PC-3 (cell line): ENCODE measurements at places on chromosomes 6 and 20.

DNA sequence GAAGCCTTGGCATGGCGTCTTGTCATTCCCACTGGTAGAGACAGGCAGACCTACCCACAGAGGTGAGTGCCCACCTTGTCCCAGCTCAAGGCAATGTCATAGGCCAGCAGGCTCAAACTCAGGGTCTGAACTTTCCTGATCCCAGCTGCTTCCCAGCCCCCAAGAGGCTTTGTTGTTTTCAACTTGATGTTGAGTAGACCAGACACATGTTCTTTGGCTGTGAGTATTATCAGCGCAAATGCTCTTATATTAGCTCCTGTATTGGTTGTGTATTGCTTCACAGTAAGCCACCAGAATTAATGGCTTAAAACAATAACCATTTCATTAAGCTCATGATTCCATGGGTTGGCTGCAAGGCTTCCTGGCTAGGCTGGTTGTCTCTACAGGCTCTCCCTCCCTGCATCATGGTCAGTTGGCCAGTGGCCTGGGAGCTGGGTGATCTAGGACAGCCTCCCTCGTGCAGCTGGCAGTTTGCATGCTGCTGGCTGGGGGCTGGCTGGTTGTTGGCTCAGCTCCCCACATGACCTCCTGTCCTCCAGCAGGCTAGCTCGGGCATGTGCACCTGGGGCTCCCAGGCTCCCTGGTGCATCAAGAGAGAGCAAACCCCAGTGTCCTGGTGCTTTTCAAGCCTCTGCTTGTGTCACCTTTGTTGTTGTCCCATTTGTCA is 21.6 kb downstream of the TOX2 start:
- DNase-seq = no peak

DNA sequence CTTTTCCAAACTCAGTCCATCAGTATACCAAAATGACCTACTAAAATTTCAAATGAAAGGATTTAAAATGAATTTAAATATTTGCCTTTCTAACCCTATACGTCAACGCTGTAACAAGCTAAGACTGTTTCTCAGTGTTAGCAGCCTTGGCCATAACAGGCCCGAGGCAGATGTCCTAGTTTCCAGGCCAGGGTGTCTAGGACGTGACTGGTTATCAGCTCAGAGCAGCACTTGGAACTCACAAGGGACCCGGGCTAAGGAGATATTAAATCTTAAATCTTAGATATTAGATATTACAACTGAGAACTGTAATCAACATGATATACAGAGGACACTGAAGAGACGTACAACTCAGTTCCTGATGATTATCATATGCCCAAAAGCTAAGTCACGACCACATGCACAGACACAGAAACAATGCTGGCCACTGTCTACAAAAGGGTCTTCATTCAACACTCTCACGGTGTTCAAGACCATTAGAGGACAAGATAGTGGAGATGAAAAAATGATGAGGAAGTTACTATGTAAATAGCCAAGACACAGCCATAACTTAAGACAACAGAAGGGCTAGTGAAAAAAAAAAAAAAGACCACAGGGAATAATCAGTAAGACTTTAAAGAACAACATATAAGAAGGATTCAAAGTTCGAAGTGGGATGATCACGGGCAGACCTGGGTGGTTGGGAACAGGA is at the start of gene CLDN20:
TSS of gene CLDN20 (plus strand) at position 641 of the 691 bp plus-strand sequence. CDS start 11,707 bp downstream, outside the sequence.
- no peak for DNase-seq

GRCh38 chr6:159739341-159739740 is 12.0 kb downstream of the WTAP start:
- DNase-seq = no peak

DNA sequence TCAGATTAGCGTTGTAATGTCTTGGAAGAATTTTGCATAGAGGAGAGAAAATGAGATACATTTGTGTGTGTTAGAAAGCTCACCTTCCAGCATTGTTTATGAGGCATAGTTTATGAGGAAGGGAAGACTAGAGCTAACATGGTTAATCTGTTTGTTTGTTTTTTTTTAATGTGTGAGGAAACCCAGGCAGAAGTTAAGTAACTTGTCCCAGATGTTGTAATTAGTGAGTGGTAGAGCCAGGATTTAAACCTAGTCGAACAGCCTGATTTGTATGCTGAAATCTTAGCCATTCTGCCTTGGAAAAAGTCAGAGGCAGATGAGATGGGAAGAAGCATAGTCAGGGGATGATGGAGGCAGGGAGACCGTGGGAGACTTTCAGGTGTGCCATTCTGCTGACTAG is 29.1 kb downstream of the NDUFAF5 start:
- DNase-seq = no peak

DNA sequence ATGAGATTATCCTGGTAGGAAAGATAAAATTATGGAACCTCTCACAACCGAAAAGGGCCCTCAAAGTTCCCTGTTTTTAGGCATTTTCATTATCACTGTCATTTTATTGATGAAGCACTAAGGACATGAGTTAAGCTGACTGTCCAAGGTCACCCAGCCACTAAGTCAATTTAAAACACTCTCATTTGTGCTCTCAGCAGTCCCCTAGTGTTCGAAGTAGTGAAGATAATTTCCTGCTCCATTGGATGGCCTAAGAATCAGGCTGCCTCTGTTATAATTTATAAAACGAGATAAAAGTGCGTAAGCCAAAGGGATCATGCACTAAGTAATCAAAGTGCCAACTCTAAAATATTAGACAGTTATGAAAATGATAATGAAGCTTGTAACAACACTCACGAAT is 169.1 kb downstream of the KIF16B start:
- no peak for DNase-seq

GRCh38 chr6:149357726-149358538 is 40.4 kb downstream of the TAB2 start:
- no peak for DNase-seq

GRCh38 chr6:168050225-168050880 is 28.7 kb downstream of the FRMD1 start:
- DNase-seq = no peak

- DNase-seq = no peak
Observed at GRCh38 chr6:79810871-79811270, 136.5 kb downstream of the ELOVL4 start.

DNA sequence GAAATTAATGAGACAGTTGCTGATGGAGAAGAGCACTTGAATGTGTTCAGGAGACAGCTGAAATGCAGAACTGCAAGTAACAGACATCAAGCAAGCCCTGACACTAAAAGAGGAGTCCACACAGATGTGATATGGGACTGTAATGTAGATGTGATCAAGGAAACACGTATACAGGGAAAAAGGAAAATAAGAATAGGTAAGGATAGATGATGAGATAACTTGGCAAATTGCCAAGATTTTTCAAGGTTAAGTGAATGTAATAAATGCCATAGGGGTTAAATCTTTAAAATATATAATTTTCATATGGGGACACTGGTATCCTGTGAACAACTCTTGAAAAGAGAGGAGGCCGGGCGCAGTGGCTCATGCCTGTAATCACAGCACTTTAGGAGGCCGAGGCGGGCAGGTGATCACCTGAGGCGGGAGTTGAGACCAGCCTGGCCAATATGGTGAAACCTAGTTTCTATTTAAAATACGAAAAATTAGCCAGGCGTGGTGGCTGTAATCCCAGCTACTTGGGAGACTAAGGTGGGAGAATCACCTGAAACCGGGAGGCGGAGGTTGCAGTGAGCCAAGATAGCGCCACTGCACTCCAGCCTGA is 7.2 kb upstream of the SNX14 start:
- DNase-seq = no peak

DNA sequence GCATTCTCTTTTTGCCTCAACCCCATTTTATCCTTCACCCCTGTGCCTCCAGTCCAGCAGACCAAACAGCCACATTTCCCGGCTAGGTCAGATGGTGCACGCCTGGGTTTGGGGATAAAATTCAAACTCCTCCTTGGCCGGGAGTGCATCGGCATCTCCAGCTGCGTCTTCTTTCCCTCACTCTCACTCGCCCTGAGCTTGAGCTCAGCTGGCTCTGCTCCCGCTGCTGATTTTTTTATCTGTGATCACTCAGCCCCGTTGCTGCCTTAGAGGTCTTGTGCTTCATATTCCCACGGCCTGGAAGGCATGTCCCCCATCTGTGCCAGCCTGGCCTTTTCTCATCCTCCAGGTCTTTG is 6.8 kb upstream of the EZR start:
- no peak for DNase-seq

- DNase-seq = no peak
Observed at GRCh38 chr6:107769053-107769658, 55.0 kb downstream of the SCML4 start.

DNA sequence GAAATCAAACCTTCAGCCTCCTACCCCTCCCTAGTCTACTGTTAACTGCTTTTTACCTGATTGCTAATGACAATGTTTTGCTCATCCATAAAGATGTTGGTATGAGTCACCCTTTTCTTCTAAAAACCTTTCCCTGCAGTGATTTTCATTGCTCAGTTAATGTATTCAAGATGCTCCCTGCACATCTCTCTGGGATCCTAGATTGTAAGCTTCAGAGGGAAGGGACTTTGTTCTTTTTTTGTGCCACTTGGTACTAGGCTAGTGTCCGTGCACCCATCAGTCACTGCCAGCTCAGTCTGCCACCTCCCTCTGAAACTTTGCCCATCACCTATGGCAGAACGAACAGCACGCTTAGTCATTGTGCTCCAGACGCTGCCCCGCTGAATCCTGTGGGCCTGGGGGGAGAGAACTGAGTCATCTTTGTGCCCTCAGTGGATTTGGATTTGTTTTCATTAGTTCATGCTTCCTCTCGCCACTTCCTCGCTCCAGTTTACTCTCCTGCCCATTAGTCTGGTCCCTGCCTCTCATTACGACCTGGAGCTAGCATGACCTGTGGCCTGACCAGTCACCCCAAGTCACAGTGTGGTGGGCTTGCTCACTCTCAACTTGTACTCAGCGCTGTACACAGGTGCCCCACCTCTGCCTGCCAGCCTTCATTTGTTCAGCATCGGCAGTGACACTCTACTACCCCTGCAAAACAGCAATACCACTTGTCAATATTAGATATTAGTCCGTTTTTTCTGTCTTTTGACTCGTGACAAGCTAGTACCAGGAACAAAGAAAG is 78.0 kb upstream of the TMEM181 start:
- DNase-seq = peak; percentile 88

DNA sequence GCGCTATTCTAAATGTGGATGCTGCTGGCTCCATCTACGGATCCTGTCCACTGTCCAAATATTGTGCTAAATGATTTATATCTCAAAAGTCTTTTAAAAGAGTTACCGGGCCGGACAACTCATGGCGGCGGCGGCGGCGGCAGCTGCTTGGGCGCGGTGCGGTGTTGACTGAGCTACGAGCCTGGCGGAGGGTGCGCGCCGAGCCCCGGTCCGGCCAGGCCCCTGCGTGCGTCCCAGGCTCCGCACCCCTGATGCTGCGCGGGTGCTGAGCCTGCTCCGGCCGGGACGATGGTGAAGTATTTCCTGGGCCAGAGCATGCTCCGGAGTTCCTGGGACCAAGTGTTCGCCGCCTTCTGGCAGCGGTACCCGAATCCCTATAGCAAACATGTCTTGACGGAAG is 303.4 kb downstream of the CENPW start:
- DNase-seq = no peak

DNA sequence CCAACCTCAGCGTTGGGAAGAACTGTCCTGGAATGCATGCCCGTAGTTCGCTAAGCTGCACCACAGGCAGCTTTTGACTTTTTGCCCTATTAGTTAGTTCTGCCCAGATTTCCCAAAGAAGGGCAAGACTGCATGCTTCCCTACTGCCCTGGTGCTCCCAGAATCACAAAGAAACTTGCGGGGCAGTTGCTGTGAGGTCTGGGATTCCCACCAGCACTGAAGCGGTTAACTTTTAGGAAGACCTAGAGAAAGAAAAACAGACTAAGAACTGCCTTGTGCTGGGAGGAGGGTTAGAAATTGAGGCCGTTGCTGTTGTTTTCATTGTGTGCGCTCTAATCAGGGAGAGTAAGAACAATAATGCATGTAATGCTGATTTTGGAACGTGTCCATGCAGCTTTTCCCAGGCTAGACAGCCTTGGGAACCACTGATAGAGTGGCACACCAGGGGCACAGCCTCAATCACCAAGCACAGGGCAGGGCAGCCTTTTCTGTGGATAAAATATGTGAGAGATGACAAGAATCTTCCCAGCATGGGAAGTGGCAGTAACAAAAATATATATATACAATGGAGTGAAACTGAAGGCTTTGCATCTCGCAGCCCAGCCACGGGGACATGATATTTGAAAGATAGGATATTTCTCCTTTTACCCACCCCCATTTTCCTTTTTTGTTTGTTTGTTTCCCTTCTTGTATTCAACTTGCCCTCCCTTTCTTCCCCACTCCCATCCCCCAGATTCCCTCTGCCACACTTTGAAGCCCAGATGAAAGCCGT is 137.7 kb upstream of the HEY2 start:
- no peak for DNase-seq

GRCh38 chr6:87341899-87342298 is 2.7 kb upstream of the C6orf163 start:
- no peak for DNase-seq

GRCh38 chr6:42510795-42511194 is 53.0 kb upstream of the UBR2 start:
- DNase-seq = peak; percentile 4

- DNase-seq = no peak
Observed at GRCh38 chr6:166499350-166500163, 86.9 kb downstream of the RAMACL start.

DNA sequence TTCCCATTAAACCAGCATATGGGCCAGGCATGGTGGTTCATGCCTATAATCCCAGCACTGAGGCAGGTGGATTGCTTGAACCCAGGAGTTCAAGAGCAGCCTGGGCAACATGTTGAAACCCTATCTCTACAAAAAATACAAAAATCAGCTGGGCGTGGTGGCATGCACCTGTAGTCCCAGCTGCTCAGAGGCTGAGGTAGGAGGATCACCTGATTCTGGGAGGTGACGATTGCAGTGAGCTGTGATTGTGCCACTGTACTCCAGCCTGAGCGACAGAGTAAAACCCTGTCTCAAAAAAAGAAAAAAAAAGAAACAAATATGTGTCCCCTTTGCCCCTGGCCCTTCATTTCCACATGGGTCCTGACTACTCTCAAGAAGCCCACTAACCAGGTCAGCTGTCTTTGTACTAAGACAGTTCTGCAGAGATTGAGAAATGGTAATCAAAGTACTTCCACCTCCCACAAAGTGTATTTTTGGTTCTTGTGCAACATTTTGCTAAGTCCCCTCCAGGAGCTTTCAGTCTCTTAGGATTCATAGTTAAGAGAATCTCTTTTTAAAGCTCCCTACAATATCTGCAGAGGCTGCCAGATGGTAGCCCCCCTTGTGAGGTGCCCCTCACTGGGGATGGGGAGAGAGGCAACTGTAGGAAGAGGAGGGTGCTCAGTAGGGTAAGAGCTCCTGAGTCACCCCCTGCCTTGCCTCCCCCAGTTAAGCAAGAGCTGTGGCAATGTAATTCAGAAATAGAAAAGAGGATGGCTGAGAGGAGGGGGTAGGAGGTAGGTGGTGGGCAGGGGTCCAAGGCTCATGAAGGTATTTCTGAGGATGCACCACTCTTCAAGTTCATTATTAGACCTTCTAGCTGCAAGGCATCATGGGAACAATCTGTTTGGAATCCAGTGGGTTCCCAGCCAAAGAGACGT is 16.5 kb upstream of the WFDC2 start:
- DNase-seq = no peak

DNA sequence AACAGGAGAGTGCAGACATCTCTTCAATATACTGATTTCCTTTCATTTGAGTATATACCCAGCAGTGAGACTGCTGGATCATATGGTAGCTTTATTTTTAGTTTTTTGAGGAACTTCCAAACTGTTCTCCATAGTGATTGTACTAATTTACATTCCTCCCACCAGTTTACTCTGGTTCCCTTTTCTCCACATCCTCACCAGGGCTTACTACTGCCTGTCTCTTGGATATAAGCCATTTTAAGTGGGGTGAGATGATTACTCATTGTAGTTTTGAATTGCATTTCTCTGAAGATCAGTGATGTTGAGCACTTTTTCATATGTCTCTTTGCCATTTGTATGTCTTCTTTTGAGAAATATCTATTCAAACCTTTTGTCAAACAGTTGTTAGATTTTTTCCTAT is 64.9 kb upstream of the HMGCLL1 start:
- DNase-seq = peak; percentile 49
